ENCODE measurements at places on chromosomes 1 and 21.

GRCh38 chr1:234592240-234592639 lies 17.7 kb downstream of the IRF2BP2 start:
- ATAC-seq: no peak

DNA sequence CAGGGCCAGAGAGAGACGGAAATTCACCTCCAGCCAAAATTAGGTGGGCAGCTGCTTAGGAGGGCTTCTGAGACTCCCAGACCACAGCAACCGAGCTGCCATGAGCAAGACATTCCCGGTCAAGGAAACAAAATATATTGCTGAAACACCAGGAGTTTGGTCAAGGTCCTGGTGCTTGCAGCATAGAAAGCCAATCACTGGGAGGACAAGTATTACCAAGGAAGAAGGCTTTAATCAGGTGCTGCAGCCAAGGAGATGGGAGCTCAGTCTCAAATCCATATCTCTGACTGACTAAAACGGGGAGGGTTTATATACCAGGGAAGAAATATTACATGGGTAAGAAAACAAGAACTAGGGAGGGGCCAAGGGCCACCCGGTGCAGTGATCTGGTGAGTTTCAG lies 18.8 kb upstream of the TMEM125 start:
- ATAC-seq: no peak

GRCh38 chr1:169475806-169476387 lies 9.8 kb downstream of the SLC19A2 start:
- ATAC-seq: no peak

DNA sequence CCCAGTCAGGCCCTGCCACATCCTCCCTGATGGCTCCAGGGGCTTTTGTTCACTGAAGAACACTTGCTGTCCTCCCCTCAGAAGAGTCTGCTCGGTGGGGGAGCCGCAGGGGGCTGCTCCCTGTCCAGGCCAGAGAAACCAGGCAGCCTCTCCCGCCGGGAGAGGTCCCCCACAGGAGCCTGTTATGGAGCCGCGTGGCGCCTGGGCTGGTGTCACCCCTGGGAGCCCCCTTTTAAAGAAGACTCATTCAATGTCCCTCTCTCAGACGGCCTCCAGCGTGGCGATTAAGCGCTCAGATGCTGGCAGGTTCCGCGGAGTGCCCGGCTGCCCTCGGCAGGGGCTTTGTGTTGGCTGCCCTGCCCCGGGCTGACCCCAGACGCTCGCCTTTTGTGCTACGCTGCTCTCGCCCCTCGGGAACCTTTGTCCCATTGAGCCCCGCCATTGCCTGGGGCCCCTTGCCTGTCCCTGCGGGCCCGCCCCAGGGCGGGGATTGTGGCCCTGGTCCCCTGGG lies 43.1 kb downstream of the SKI start:
- no peak for ATAC-seq

- no peak for ATAC-seq
These were observed 12.9 kb upstream of the EPHA2 start for GRCh38 chr1:16168622-16169360.

DNA sequence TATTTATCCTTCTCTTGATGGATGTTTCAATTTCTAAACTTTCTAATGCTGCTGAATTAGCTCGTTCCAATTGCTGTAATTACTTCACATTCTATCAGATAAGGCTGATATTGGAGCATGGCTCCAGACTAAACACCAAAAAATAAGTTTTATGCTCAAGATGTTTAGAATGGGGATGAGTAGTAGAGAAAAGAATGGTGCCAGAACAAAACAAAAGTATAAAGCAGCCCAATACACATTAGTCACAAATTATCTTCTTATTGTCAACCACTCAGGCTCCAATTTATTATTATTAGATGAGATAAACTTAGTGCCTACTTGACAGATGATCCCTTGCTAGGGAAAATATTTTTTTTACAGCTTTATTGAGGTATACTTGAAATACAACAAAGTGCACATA lies 21.8 kb downstream of the ATPAF1 start:
- no peak for ATAC-seq

DNA sequence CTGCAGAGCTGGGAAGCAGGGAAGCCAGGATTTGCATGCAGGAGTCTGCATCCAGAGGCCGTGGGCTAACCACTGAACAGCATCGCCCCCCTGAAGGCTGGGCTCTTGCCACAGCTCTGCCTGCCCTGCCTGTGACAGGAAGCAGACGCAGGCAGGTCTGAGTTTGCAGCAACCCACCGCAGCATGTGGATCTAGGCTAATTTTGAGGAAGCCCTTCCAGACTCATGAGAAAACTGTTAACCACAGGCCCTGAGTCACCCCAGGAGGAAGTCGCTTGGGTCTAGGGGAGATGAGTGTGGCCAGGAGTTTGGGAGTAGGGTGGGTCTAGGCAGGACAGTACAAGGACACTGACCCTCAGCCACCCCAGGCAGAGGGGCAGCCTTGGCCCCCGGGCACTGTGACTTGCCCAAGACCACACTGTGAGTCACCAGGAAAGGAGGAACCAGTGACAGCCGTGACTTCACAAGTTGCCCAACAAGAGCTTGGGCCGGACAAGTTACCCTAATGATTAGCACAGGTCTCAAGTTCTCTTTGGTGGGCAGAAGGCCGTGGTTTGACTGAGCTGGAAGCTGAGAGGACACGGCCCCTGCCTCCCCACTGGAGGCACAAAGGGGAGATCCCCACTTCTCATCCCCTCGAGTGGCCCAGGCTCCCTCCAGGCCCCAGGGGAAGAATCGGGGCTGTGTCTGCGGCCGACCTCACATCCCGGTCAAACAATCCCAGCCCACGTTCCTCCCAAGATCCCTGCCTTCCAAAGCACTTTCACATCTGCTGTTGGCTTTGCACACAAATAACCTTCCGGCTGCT lies 826 bp downstream of the LAPTM5 start:
- peak; percentile 58 for ATAC-seq

DNA sequence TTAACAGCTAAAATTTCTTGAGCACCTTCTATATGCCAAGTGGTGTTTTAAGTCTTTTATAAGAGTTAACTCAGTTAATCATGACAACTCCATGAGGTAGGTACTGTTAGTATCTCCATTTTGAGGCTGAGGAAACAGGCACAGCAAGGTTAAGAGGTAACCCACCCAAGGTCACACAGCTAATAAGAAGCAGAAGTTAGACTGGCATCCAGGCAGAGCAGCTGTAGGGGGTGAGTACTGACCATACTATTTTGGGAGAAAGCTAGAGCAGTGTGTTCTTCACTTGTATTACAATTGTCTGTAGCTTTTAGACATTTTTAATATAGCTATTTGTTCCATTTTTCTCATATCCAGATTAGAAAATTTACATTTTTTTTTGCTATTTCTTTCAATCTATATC lies 4.8 kb downstream of the ATP6V1G3 start:
- ATAC-seq: no peak

- ATAC-seq: no peak
These were observed 83.4 kb upstream of the ACTL8 start for GRCh38 chr1:17671741-17672140.

DNA sequence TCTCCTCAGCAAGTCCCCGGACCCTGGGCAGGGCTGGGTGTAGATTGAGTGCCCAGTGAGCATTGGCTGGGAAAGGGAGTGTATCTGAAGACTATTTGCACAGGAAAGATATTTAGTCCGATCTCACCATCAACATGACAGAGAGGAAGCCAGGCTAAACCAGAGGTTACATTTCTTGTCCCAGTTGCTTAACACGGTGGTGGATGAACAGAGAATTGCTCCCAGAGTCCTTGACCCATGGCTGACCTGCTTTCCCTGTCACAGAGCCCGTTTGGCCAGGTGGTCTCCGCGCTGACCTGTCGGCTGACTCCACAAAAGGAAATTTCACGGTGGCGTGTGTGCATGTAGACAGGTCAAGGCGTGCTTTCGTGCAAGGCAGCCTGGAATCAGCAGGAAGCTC lies 83.5 kb downstream of the BEND5 start:
- no peak for ATAC-seq

- no peak for ATAC-seq
These were observed 34.1 kb downstream of the EGLN1 start for GRCh38 chr1:231387770-231388669.

GRCh38 chr1:59122527-59122926 lies 174.4 kb upstream of the FGGY start:
- ATAC-seq: no peak

DNA sequence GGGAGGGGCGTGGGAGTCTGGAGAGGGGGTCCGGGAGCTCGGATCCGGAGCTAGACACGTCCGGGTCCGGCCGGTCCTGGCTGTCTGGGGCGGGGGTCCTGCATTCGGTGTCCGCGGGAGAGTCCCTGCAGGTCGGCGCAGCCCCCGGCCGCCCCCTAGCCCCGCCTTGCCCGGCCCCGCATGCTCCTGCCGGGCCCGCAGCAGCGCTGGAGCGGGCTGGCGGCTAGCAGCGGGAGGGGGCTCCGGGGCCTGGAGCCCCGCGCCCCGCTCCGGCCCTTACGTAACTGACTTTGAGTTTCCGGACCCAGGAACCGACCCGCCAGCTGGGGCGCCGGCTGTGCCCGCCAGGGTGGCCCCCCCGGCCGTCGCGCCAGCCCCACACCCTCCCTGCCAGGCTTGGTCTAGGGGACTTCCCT lies 26.9 kb upstream of the EPB41 start:
- peak; percentile 7 for ATAC-seq

- no peak for ATAC-seq
These were observed 21.3 kb upstream of the ZMYM4 start for GRCh38 chr1:35247256-35247655.

- no peak for ATAC-seq
These were observed 160.8 kb downstream of the MATN1 start for GRCh38 chr1:30562559-30562958.

DNA sequence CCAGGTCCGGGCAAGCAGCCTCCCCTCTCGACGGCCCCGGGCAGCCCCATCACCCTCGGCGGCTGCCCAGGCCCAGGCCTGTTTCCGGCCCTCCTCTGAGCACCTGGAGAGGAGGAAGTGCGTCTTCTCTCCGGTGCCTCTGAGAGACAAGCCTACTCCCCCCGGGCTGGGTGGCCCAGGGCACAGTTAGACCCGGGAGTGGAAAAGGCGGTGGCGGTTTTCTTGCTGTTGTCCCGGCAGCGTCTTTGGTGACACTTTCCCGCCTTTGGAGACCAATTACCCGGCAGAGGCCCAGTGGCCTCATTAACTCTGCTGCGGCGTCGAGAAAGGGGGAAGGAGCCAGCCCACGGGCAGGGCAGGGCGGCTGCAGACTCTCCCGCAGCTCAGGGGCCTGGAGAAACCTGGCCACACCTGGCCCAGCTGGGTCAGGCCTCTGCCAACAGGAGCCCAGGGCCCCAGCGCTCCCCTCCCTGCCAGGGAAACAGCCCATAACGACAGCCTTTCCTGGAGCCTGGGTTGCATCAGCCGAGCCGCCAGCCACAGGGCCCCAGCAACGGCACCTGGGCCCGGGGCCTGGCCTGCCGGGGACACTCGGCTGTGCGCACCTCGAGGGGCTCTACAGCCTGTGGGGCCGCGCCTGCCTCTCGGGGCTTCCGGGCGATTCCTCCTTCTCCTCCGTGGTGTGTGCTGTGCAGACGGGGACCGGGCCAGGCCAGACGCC lies 28.4 kb upstream of the C1orf159 start:
- ATAC-seq: peak; percentile 85

GRCh38 chr1:64291931-64292330 lies 88.5 kb downstream of the UBE2U start:
- ATAC-seq: no peak

GRCh38 chr1:99119188-99119587 lies 114.5 kb upstream of the PLPPR5 start:
- no peak for ATAC-seq

- no peak for ATAC-seq
These were observed 4.8 kb upstream of the TLR5 start for GRCh38 chr1:223147873-223148272.

All from esophagus mucosa (tissue), 1 donor.